Left ventricle myocardium inferior (tissue), 1 donor: ENCODE measurements at places on chromosomes 6 and 20. TPM values are rescaled to one million over a fixed set of nuclear protein-coding genes. Genes with fewer than 3 reads are reported as not detected.
A peak's percentile ranks its signal among the peaks of the same experiment; 100 is the strongest.

- no peak for DNase-seq
- no peaks in the 10 kb centered on the region for H3K27me3 ChIP-seq
These were observed 26.4 kb downstream of the GDAP1L1 start for GRCh38 chr20:44273231-44274215.

- H3K4me3 ChIP-seq, result no peak overlapping the region
- no peaks in the 10 kb centered on the region for H3K36me3 ChIP-seq
- no peak for DNase-seq
- H3K27ac ChIP-seq, result no peak overlapping the region
These were observed 100.5 kb downstream of the ASCC3 start for GRCh38 chr6:100780648-100781047.

DNA sequence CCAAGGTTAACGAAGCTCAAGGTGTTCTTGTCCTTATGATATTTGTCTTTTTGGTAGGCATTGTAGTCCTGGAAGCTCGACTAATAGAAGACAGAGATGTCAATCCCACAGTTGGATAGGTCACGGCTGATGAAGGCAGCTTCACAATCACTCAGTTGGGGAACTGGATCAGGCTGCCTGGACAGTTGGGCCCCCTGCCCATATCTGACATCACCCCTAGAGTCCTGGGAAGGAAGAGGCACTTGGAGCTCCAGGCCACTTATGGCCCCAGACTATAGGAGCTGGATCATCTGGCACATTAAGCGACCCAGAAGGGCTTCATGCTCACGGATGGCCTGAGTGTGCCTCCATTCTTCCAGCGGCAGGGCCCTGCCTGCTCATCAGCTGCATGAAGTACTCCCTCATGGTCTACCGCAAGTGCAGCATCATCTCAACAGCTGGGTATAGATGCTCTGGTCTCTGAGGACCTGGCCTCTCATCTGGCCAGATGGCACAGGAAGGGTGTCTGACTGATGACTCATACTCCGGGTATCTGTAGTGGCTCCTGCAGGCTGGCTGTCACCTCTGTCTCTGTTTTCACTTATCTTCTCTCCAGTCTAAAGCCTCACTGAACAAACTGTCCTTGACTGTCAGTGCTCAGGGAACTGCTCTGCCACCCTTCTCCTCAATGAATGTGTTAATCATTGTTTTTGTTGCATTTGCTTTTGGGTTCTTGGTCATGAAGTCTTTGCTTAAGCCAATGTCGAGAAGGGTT lies 29.2 kb upstream of the SSR1 start:
- DNase-seq, result no peak
- H3K4me3 ChIP-seq, result no peak overlapping the region
- H3K27ac ChIP-seq, result peak overlapping the region; percentile 22
- peaks cover 8% of the 10 kb centered on the region for H3K4me1 ChIP-seq
- H3K36me3 ChIP-seq, result no peaks in the 10 kb centered on the region

DNA sequence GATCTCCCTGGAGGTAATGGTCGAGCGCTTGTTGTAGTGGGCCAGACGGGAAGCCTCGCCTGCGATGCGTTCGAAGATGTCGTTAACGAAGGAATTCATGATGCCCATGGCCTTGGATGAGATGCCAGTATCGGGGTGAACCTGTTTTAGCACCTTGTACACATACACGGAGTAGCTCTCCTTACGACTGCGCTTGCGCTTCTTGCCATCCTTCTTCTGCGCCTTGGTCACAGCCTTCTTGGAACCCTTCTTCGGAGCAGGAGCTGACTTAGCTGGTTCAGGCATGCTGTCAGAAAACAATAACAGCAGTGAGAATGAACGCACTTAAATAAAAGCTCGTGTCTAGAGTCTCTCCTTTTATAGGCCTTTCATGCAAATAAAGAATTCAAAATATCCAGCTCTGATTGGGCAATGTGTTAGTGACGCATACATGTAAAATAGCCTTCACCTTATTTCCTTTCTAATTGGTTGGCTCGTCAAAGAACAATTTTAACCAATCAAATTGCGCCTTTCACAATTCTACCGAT lies 129.2 kb downstream of the HFE start:
- H3K27ac ChIP-seq, result peak overlapping the region; percentile 97
- peak overlapping the region; percentile 72 for H3K4me3 ChIP-seq
- no peak for DNase-seq
- H3K4me1 ChIP-seq, result peaks cover 34% of the 10 kb centered on the region
- peaks cover 60% of the 10 kb centered on the region for H3K27me3 ChIP-seq
- no peaks in the 10 kb centered on the region for H3K36me3 ChIP-seq

DNA sequence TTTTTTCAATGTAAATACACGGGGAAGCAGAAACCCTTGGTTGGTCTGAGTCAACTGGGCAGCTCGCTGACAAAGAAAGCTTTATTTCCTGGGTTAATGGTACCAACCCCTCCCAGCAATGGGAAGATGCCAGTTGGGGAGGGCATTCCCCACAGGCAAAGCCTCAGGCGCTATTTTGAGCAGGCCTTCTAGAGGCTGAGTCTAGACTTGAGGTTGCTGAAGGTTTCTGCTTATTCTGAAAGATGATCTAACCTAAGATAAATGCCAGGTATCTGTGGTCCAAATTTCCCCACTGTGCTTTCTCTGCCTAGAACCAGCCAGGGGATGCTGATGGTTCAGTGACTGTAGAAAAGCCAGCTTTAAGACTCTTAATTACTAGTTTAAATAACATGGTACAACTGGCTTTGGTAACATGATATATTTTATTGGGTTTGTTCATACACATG lies 172.5 kb upstream of the JARID2 start:
- H3K27me3 ChIP-seq, result no peaks in the 10 kb centered on the region
- DNase-seq, result no peak
- no peaks in the 10 kb centered on the region for H3K36me3 ChIP-seq
- H3K4me1 ChIP-seq, result no peaks in the 10 kb centered on the region

- H3K27ac ChIP-seq, result no peak overlapping the region
- H3K4me1 ChIP-seq, result peaks cover 47% of the 10 kb centered on the region
- no peak overlapping the region for H3K4me3 ChIP-seq
- no peak for DNase-seq
- no peaks in the 10 kb centered on the region for H3K36me3 ChIP-seq
- H3K27me3 ChIP-seq, result no peaks in the 10 kb centered on the region
These were observed 194.1 kb downstream of the OGFRL1 start for GRCh38 chr6:71482742-71483141.

DNA sequence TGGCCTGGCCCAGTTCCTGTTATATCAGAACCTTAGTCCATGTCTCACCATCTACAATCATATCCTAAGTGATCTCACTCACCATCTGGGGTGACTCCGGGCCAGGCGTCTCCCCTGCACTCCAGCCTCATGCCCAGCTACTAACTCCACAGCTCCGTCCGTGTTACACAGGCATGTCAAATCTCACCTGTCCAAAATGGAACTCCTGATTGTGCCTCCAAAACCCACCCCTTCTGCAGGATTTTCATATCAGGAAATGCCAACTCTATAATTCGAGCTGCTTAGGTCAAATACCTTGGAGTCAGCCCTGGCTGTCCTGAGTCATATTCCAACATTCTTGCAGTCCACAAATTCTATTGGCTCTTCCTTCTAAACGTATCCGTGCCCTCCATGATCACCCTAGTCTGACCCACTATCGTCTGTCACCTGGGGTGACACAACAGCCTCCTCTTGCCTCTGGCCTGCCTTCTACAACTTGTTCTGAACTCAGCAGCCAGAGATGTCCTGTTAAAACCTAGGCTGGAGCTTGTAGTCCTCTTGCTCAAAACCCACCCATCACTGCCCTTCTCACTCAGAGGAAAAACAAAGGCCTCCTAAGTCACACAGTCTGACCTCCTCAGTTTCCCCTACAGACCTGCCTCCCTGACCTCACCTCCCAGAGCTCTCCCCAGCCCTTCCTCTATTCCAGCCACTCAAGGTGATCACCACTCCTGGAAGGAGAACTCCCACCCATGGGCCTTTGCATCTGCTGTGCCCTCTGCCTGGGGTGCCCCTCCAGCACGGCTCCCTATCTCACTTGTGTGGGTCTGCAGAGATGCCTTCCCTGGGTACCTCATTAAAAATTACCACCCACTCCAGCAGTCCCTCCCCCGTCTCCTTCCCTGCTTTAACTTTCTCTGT lies 85.3 kb upstream of the SIRPA start:
- H3K4me1 ChIP-seq, result peaks cover 41% of the 10 kb centered on the region
- H3K4me3 ChIP-seq, result no peak overlapping the region
- H3K27me3 ChIP-seq, result no peaks in the 10 kb centered on the region
- peak overlapping the region; percentile 67 for H3K27ac ChIP-seq
- no peaks in the 10 kb centered on the region for H3K36me3 ChIP-seq
- DNase-seq, result no peak

- no peak overlapping the region for H3K4me3 ChIP-seq
- no peak overlapping the region for H3K27ac ChIP-seq
- H3K4me1 ChIP-seq, result peaks cover 9% of the 10 kb centered on the region
- H3K36me3 ChIP-seq, result peaks cover 26% of the 10 kb centered on the region
These were observed 180.9 kb downstream of the KIF16B start for GRCh38 chr20:16392346-16392745.

GRCh38 chr6:164379795-164380194 lies 929.6 kb downstream of the C6orf118 start:
- H3K4me1 ChIP-seq, result no peaks in the 10 kb centered on the region
- DNase-seq, result no peak
- no peak overlapping the region for H3K27ac ChIP-seq

Gene SLC12A5
- total RNA-seq, result not detected

- H3K36me3 ChIP-seq, result no peaks in the 10 kb centered on the region
- H3K4me1 ChIP-seq, result peaks cover 4% of the 10 kb centered on the region
- no peak for DNase-seq
These were observed 115.7 kb downstream of the B3GAT2 start for GRCh38 chr6:70841112-70841511.

Gene GPR63
- total RNA-seq, result 1.0 TPM

GRCh38 chr6:36840432-36841403 lies 1.5 kb upstream of the CPNE5 start:
- peaks cover 20% of the 10 kb centered on the region for H3K27me3 ChIP-seq
- DNase-seq, result peak; percentile 57
- H3K36me3 ChIP-seq, result no peaks in the 10 kb centered on the region
- peak overlapping the region; percentile 63 for H3K4me3 ChIP-seq

DNA sequence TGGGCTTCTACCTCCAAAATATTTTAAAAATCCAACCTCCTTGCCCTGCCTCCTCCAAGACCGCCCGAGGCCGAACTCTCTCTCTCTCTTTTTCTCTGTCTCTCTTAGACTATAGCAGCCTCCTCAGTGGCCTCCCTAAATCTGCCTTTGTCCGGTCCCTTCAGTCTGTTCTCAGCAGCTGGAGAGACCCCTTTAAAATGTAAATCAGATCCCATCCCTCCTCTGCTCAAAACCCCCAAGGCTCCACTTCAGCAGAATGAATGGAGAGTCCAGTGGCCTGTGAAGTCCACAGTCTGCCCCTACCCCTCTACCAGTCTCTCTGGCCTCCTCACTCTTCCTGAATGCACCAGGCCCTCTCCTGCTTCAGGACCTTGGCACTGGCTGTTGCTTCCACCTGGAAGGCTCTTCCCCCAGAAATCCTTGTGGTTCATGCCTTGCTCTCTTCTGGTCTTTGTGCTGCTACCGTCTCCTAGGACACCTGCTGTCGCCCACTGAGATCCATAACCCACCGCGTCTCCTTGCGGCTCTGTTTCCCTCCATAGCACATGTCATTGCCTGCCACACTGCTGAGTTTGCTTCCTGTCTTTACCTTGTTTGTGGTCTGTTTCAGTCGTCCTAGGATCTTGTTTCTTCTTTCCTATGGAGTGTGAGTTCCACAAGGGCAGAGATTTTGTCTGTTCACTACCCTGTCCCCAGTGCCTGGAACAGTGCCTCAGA lies 6.0 kb downstream of the MLN start:
- H3K36me3 ChIP-seq, result no peaks in the 10 kb centered on the region
- H3K4me3 ChIP-seq, result no peak overlapping the region
- H3K27ac ChIP-seq, result no peak overlapping the region
- no peaks in the 10 kb centered on the region for H3K4me1 ChIP-seq
- H3K27me3 ChIP-seq, result peaks cover 86% of the 10 kb centered on the region
